Spinal cord (tissue), 10 donors: ENCODE measurements at places on chromosomes 12 and 14.
A peak's percentile ranks its signal among the peaks of the same experiment; 100 is the strongest.

GRCh38 chr14:64720131-64720576 is 15.9 kb downstream of the PLEKHG3 start:
- no peak for DNase-seq

DNA sequence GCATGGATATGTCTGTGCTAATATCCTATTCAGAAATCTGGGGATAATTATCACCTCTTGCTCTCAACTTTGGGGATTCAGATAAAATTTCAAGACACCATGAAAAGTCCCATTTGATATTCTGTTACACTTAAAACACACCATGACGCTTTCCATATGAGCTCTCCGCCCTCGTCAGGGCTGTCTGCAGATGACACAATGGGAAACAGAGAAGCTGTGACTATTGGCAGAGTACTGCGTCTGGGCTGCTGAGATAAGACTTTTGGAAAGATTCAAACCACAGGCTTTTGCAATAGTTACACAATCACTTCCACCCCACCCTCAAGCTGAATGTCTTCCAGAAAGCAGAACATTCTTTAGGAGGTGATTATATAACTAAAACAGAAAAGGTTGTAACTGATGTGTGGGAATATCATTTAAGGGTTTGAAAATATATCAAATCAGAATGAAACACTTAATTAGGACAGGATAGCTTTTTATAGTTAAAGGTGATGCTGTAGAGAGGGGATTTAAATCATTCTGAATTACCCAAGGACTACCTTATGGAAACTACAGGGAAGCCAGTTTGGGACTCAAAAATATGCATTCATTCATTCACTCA is 75.3 kb upstream of the TMPO start:
- no peak for DNase-seq

DNA sequence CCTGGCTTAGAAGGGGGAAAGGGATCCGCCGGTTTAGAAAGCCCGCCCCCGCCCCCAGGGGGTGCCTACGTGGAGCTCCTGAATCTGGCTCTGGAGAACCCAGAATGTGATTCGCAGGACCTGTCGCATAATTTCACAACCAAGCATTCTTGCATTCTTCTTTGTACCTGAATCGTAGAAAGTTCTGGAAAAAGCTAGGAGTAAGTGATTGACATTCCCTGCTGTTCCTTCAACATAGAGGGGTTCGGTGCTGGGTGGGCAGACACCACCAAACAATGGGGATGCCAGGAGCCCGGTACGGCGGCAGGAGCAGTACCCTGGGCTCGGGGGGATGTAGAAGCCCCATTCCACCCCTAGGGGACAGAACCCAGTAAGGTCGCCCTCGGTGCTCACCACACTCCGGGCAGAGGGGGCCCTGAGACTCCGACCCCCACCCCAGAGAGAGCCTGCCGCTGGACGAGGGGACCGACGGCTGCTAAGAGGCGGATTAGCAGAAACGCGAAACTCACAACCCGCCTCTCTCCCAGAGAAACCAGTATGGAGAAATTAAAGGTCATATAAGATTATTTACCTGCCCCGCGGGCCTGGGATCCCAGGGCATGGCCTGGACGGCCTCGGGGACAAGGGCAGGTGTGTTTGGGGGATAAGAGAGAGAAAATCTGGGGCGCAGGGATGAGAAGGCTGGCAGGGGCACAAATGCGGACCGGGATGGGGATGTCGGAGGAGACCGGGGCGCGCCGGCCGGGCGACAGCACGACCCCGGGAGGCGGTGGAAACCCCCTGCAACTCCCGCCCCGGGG is 520 bp downstream of the CSRP2 start:
- DNase-seq: peak; percentile 70

DNA sequence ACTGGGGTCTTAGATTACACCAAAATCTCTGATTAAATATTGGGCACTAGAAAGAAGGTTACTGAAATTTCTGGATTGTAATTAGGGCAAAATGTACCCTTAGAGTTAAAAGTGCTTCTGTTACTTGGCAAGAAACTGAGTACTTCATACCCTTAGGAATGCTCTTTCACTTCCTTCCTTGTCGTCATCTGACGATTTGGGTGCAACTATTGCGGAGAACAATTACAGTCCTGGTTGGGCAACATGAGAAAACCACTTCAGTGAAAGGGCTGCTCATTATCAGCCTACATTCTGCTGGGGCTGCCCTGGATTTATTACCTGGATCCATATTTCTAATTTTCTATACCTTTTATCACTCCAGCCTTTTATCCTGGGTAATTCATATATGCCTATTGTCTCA is 348.5 kb upstream of the MDGA2 start:
- DNase-seq: no peak

DNA sequence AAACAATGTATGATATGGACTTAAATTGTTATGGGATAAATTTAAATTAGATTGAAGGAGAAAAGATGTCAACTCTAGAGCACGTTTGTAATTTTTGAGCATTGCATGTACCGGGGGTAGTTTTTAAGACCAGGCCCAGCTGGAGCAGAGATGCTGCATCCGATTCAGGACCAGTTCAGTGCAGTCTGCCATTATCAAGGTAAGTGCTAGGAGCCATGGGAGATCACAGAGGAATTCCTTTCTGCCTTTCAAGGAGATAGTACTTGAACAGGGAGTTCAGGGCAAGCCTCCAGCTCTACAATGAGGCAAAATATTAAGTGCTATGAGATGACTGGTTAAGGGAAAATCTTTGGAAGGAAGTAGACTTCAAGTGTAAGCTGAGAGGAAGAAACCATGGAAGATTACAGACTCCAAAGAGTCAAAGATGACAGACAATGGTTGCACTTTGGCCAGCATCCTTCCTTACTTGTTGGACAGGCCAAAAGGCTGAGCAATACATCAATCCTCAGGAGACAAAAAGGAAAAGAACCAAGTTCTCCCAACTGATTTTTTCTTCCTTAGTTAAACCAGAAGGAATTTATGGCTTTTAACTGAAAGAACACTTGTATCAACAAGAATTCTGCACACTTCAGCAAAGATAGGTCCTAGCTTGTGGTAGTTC is 113.2 kb upstream of the HIF1A start:
- no peak for DNase-seq

GRCh38 chr14:103871596-103872480 is 24.5 kb upstream of the PPP1R13B start:
- DNase-seq: no peak

- no peak for DNase-seq
Measured at GRCh38 chr12:86137936-86138335, 118.3 kb downstream of the MGAT4C start.

DNA sequence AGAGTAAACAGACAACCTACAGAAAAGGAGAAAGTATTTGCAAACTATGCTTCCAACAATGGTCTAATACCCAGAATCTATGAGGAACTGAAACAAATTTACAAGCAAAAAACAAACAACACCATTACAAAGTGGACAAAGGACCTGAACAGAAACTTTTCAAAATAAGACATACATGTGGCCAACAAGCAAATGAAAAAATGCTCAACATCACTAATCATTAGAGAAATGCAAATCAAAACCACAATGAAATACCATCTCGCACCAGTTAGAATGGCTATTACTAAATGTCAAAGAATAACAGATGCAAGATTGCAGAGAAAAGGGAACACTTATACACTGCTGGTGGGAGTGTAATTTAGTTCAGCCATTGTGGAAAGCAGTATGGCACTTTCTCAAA is 125.8 kb downstream of the C12orf42 start:
- DNase-seq: no peak

DNA sequence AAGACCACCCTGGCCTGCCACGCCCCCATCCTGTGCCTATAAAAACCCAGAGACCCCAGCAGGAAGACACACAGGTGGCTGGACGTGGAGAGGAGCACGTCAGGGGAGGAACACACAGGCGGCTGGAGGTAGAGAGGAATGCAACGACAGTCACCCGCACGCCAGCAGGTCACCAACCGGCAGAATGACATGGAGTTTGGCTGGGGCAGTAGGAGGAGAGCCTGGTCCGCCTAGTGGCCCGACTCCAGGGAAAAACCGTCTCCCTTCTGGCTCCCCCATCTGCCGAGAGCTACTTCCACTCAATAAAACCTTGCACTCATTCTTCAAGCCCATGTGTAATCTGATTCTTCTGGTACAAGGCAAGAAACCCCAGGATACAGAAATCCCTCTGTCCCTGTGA is 62.7 kb upstream of the KCNH3 start:
- DNase-seq: no peak

DNA sequence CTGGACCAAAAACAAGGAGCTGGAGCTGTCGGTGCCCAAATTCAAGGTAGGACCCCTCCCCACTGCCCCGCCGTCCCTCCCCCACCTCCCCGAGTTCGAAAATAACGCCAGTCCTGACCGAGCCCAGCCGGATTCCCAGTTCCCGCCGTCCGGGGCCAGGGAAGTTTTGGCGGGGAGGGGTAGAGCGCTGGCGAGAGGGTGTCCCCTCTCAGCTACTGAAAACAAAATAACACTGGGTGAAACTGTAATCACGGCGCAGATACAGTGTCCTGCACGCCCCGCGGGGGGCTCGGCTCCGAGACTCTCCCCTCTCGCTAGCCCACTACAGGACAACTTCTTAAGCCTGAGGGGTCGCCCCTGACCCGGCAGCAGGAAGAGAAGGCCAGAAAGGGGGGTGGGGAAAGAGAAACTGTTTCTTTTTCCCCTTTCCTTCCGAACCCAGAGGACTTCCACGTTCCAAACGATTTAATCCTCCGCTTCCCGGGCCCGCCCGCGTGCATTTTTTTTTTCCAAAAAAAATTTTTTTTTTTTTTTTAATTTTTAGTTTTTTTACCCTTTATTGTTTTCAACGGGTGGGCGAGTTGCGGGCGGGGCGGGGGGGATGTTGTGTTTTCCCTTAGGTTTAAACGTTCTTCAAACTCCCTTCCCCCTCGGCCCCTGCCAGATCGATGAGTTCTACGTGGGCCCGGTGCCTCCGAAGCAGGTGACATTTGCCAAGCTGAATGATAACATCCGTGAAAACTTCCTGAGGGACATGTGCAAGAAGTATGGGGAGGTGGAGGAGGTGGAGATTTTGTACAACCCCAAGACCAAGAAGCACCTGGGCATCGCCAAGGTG is 1.6 kb downstream of the SETD1B start:
- peak; percentile 64 for DNase-seq

DNA sequence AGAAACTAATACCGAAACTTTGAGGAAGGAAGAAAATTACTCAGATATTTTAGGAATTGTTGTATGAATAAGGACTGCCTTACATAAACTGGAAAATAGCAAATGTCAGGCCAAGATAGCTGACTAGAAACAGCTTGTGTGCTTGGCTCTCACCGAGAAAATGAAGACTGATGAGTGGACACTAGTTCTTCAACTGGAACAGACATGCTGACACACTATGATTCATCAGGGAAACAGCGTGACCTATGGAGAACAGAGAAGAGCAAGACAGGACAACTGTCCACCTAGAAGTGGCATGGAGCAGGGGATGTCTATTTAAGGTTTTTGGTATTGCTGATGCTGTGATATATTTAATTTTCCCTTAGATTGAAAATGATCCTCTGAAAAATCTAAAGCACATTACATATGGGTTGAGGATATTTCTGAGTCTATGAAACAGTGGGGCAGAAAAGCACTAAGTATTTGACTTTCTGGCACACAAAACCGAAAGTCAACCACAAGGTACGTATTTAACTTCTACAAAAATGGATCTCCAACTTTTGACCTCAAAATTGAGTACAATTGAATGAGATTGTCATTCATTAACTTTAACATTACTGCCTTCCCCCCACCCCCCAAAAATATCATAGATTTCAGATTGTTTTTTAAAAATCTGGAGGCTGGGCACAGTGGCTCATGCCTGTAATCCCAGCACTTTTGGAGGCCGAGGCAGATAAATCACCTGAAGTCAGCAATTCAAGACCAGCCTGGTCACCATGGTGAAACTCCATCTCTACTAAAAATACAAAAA is 863.2 kb downstream of the LRFN5 start:
- no peak for DNase-seq

DNA sequence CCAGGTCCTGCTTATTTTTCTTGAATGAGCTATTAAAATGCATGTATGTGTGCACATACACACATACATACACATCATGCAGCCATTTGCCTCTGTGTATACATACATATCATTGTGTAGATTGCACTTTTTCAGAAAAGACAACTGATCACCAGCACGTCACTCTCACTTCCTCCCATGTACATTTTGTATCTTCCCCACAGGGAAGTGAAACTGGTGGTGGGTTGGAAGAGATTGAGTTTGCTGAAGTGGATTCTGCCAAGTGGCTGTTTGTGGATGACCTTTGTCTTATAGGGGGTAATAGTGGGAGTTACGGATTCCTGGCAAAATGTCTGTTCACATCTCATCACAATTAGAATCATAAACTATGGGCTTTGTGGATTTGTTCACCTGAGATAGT is 448.6 kb downstream of the RAD51B start:
- no peak for DNase-seq
